Stimulated activated CD4-positive, alpha-beta T cell treated with anti-CD3 and anti-CD28 coated beads, Interleukin-15, amount 100 ng/mL, for 1 hour (primary cell): ENCODE measurements at places on chromosomes 3 and 15.

DNA sequence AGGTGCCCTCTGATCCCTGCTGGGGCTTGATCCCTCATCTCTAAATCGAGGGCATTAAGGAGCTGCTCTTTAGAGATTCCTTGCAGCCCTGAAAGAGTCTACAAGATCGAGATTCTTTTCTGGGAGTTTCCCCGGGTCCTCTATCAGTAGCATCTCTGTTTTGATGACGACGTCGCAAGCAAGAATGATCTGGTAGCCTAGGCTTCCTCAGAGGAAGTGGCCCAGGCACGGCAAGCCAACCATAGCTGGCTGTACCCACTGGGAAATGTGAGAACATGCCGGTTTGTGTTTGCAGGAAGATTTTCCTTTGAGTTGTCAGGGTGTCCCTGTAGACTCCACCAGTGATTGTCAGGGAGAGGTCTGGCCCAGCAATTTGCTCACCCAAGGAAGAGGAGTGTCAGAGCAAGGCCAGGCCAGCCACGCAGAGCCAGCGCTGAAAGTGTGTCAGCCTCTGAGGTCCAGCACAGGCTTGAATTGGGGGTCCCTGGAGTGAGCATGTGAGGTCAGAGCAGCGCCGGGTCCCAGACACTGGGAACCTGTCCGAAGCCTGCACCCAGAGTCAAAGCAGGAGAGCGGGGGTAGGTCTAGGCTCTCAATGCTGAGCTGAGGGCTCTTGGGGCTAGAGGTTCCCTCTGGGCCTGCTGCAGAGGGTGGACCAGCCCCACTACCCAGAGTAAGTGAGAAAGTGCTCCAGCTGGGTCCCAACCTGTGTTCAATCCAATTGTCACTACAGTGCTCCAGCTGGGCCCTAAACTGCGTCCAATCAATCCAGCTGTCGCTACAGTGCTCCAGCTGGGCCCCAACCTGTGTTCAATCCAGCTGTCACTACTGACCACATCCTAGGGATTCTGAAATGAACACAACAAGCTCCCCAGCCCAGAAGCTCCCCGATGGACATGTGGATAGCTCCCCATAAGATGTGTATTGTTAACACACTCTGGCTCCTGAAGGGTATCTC, 95.7 kb downstream of the CHDH start:
- DNase-seq, result no peak

DNA sequence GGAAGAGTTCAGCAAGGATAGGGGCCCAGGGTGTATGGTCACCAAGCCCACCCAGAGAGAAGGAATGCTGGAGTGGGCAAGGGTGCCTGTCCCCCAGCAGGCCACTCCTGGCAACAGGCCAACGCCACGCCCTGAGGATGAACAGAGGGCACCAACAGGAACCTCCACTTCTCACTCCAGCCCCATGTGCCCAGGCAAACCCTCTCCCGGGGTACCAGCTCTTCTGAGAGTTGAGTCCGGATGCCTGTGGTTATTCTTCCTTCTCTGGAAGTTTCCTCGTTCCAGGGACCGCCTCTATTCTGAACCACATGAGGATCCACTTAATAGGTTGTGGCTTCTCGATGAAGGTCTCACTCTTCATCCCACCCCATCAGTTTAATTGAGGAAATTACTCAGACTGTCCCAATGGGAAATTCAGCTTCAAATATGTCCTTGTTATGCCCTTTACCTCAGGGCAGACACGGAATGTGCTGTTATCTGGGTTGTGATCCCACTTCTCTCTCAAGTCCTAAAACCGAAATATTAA, 114.3 kb downstream of the LIPC start:
- no peak for DNase-seq

DNA sequence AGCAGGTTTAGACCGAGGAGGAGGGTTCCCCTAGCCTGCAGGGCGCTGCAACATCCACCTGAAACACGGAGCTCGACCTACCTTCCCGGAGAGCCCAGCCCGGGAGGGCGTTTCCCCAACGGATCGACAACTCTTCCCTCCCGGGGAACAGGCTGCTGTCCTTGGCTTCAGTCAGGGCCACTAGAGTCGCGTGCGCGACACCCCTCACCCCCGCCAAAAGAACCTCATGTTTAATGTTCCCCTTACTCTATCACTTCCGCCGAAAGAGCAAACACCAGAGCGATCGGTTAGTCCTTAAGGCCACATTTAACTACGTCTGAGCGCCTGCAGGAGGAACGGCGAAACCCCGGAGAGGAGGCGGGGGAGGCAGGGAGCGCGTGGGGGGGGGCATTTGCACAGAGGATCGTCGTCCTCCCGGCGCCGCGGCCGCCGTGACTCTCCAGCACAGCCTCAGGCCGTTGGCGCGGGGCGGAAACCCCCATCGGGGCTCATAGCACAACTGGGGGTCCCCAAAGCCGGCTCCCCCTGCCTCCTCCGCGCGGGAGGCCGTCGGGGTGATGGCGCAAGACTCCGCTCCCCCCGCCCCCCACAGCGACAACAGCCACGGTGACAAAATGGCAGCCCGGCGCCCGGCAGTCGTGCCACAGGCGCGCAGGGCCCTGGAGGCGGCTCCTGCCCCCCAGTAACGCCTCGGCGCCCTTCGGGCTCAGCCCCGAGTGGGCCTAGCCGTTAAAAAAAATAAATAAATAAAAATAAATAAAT, 3.2 kb downstream of the ANP32A start:
- DNase-seq, result peak; percentile 62

GRCh38 chr15:66951531-66952320, 113.7 kb upstream of the SMAD3 start:
- no peak for DNase-seq

- no peak for DNase-seq
Observed at GRCh38 chr15:73685981-73686380, 1.8 kb downstream of the CD276 start.

DNA sequence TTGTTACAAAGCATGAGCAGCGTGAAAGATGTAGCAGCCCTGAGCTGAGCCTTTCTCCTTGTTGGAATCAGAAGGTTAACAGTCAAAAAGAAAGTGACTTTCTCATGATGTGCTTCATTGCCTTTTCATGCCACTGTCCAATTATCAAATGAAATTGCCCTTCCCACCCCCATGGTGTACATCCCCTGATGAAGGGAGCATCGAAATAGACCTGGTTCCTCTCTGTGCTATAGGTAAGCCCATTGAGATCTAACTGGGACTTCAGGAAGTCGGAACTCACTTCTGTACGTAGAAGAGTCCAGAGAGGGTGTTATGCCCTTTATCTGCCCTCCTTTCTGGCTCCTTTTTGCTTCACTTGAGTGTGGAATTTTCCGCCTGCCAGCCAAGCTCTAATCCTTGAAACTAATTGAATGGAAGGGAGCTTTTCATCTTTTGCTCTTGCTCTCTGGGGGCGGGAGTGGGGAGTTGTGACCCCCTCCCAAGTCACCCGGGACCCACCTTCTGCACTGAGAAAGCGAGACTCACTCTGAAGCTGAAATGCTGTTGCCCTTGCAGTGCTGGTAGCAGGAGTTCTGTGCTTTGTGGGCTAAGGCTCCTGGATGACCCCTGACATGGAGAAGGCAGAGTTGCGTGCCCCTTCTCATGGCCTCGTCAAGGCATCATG, 20.9 kb downstream of the ABHD6 start:
- DNase-seq, result no peak

GRCh38 chr3:50230104-50230793, 5.8 kb upstream of the GNAI2 start:
- DNase-seq, result no peak

- no peak for DNase-seq
Observed at GRCh38 chr15:48806151-48806550, 4.7 kb downstream of the CEP152 start.

GRCh38 chr15:32956711-32957110, 237.8 kb downstream of the FMN1 start:
- no peak for DNase-seq

DNA sequence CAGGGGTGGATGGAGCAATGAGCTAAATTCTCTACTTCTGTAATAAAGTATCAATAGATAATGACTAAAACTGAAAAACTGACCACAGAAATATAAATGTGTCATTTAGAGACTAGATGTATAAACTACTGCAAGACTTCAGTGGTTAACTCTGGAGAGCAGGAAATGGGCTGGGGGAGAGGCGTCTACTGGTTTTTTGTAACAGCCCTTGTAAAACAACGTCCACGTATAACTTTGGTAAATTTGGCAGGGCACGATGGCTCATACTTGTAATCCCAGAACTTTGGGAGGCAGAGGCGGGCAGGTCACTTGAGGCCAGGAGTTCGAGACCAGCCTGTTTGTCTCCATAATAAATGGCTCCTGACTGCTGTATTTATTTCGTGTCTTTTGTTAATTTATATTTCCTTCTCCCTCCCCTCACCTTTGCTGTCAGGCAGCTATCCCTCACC, 12.5 kb downstream of the RAB27A start:
- no peak for DNase-seq

DNA sequence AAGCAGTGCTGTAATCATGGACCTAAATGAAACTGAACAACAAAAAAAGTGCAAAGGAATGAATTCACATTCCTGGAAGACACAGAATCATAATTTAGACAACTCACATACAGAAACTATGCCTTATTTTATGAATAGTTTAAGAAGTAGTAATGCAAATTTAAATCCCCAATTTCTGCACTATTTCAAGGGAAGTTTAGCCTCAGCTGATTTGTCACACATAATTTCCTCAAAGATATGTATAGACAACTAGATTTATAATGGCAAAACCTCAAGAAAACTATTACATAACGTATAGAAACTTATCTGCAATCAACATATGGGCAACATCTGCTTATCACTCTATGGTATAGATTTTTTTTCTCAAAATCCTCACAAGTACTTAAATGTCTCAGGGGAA, 7.8 kb upstream of the PTX3 start:
- DNase-seq, result no peak

DNA sequence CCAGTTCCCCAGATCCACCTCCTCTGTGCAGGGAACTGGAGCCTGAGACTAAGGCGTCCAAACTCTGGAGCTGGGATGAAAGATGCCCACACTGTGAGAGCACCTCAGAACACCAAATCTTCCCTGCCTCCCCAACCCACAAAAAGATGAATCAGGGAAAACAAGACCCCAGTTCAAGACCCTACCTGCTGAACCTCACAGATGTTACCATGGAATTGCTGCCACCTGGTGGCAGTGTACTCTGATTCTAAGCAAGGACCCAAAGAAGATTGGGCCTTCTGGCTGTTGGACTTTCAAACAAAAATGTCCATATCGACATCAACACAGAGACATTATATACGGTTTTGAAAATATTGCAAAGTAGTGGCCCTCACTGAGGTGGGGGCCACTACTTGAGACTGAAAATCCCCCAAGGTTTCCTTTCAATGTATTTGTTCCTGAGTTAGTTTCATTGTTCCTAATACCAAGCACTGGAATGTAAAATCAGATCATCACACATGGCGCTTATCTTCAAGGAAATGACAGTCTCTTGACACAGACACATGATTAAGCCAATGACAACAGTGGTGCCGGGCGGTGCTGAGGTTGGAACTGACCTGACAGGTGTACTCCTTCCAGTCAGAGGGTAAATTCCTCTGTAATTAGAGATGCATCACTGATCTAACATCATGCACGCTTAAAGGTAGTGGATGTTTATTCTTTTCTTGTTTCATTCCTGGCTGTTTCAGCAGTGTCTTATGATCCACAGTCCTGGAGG, 67.6 kb downstream of the SLC6A11 start:
- DNase-seq, result no peak

GRCh38 chr15:70361891-70362290, 264.2 kb upstream of the TLE3 start:
- DNase-seq, result no peak

DNA sequence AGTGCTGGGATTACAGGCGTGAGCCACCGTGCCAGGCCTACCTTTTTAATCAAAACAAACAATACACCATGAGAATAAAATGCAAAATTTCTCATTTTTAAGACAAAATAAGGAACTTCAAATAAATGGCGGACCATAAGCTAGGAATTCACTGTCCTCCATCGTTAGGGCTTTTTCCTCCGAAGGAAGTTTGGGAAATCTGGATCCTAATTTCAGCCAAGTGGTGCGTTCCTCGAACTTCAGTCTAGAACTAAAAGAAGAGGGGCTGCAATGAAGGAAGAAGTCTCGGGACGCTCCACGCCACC, 260 bp downstream of the EXD1 start:
- no peak for DNase-seq

GRCh38 chr3:126921085-126921824, 61.7 kb upstream of the PLXNA1 start:
- no peak for DNase-seq

GRCh38 chr3:153762411-153763235, 358.6 kb upstream of the ARHGEF26 start:
- DNase-seq, result no peak

DNA sequence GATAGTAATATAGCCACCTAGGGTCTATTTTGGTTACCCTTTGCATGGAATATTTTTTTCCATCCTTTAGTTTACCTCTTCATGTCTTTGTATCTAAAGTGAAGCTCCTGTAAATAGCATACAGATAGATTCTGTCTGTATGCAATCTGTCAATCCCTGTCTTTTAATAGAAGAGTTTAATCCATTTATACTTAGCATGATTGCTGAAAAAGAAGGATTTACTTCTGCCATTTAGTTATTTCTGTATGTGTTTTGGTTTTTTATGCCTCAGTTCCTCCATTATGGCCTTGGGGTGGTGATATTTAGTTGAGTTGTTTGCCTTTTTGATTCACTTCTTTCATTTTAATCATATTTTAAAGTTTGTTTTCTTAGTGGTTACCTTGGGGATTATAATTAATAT, 29.0 kb downstream of the PCCB start:
- DNase-seq, result no peak

DNA sequence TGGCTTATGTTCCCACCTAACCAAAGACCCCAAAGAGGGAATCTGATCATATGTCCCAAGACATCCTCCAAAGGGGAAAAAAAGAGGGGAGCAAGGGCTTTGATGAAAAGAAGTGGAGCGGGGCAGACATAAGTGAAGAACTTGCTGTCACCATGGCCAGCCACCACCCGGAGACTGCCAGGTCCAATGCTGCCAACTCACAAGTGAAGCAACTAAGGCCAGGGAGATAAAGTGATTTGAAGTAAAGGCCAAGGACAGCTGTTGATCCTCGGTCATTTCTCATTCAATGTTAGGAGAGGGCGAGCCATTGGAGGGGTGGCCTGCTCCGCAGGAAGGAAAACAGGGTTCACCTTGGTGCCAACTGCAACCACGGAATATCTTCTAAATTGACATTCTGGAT, 72.6 kb upstream of the C3orf80 start:
- DNase-seq, result no peak

GRCh38 chr15:100692671-100693070, 90.3 kb downstream of the ASB7 start:
- no peak for DNase-seq

GRCh38 chr3:184687363-184688015, 24.4 kb downstream of the MAGEF1 start:
- no peak for DNase-seq

GRCh38 chr15:41484937-41485625, 8.6 kb upstream of the ITPKA start:
- DNase-seq, result no peak

GRCh38 chr15:55907797-55908196, 85.6 kb downstream of the NEDD4 start:
- DNase-seq, result no peak

GRCh38 chr15:64987136-64987535, 2.6 kb downstream of the SPG21 start:
- no peak for DNase-seq

- no peak for DNase-seq
Observed at GRCh38 chr3:38617137-38617536, 32.4 kb downstream of the SCN5A start.
